NCI-H774 (cell line): ENCODE measurements at places on chromosomes 1 and 21.

GRCh38 chr1:234402939-234403338 is 29.7 kb downstream of the COA6 start:
- no peak for DNase-seq

DNA sequence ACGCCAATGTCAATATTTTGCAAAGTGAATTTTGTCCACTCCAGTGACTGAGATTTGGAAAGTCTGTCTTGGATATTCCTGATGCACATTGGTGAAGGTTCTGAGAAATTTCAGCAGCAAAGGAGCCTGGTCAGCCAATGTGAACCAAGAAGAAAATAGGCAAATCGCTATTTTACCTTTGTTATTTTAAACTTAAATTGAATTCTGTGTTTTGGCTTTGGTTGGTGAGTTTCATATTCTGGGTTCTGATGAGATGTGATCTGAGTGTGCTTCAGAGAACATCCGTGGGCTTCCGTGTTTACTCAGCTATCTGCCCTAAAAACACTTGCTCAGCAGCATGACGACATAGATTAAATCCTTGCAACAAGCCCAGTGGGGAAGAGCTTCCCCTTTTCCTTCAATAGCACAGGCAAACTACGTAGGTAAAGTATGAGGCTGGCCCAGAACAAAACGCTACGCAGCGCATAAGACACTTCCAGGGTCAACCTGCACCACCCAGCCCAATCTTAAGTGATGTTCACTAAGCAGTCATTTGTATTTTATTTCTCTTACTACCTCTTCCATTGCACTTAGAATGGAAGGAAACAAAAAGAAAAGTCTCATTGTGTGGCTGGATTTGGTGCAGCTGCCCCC is 176.4 kb upstream of the KAZN start:
- DNase-seq = no peak

GRCh38 chr1:190068304-190068703 is 409.4 kb downstream of the BRINP3 start:
- no peak for DNase-seq

DNA sequence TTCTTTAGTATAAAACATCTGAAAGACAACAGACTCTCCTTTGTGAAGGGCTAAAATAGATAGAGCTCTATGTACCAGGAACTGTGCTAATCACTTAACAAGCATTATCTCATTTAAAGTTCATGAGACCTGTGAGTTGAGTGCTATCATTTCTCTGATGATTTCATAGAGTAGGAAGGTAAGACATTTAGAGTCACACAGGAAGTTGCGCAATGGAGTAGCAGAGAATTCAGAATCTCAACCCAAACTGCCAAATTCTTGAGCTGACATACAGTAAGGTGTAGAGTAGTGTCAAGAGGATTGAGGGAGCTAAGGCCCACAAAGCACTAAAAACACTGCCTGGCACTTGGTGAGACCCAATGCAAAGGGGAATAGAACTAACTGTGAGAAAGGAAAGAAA is 384.3 kb downstream of the NTNG1 start:
- no peak for DNase-seq

- DNase-seq = no peak
Observed at GRCh38 chr1:178870944-178871343, at the start of gene ANGPTL1. TSS of gene ANGPTL1 (minus strand) at chr1:178871077. CDS start at chr1:178865776, 5,301 bp downstream.
